ENCODE measurements at places on chromosomes 16 and 17.
A peak's percentile ranks its signal among the peaks of the same experiment; 100 is the strongest.

GRCh38 chr16:28180655-28181460 lies 30.9 kb downstream of the XPO6 start:
- DNase-seq, result no peak

DNA sequence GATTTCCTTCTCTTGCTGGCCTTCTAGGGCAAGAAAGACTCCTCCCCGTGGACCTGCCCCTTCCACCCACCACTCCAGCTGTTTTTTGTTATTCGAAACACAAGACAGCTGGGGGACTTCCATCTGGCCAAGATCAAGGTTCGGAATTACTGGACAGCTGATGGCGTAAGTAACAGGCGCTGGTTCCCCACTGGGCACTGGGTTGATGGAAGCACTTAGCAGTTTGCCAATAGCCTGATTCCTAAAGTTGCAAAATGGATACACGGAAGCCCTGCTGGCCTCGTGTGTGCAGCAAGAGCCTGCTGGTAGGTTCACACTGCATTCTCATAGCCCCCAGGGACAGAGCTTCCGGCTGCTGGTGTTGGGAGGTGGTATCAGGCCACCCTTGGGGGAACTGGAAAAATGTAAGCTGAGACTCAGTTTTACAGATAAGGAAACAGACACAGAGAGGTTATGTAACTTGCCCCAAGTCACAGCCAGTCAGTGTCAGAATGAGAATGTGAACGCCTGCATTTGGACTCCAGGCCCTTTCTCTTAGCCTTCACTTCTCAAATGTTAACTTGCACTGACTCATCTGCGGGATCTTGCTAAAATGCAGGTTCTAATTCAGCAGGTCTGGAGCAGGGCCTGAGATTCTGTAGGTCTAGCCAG lies 171.7 kb downstream of the KATNIP start:
- DNase-seq, result peak; percentile 68

GRCh38 chr16:87492291-87492630 lies 563 bp downstream of the ZCCHC14 start:
- no peak for DNase-seq

GRCh38 chr16:62585041-62585545 lies 548.9 kb upstream of the CDH8 start:
- no peak for DNase-seq

DNA sequence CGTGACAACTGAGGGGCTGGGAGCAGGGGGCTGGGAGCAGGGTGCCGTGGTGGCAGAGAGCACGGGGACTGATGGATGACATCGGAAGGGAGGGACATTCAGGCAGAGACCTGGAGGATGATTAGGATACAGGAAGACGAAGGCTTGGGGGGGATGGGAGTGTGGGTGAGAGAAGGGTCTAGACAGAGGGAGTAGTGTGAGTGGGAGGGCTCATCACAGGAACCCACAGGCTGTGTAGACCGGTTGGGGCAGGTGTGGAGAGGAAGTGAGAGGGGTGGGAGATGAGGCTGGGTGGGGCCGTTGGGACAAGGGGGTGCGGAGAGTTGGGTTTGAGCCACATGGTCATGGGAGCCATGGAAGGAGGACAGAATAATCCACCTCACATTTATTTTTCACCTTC lies 83.8 kb downstream of the RAP1GAP2 start:
- no peak for DNase-seq

GRCh38 chr17:17675925-17676534 lies 5.2 kb upstream of the RAI1 start:
- no peak for DNase-seq

DNA sequence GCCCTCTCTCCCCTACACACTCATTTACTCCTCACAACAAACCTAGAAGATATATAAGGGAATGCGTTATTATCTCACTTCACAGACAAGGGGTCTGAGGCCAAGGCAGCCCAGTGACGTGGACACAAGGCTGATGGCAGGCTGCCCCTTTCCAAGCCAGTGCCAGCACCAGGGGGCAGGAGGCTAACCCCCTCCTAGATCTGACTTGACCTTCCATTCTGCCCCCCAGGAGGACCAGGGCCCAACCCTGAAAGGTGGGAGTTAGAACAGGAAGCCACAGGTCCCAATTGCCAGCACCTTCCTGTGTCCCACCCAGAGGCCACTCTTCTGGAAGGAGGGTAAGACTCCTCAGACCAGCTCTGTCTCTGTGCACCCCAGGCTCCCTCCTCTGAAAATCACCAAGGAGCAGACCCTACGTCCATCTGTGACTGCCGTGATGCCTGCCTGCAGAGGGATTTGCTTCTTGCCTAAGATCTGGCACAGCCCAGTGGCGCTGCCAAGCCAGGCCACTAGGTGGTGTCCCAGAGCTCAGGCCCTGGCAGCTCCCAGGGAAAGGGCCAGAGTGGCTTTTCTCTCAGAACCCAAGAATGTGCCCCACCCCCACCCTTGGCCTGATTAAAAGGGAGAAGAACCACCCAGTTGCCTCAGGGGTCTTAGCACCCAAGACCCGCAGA lies 42.4 kb upstream of the MRPS23 start:
- DNase-seq, result peak; percentile 79
